ENCODE measurements at places on chromosomes 7 and 10.

DNA sequence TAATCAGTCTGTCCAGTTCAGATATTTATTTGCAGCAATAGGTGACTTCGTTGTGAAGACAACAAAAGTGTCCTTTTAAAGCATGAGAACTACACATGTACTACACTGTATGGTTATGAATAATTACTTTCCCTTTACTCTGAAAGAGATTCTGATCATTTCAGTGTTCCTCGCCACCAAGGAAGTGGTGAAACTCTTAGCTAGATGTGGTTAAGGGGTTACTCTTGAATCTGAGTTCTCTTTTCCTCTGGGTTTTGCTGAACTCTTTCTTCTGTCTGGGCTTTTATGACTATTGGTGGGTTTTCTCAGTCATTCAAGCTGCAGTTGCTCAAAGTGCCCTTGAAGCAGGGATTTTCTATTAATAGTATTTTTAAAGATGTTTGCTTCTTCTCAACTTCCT, 127.9 kb upstream of the SEM1 start:
- no peak for DNase-seq

DNA sequence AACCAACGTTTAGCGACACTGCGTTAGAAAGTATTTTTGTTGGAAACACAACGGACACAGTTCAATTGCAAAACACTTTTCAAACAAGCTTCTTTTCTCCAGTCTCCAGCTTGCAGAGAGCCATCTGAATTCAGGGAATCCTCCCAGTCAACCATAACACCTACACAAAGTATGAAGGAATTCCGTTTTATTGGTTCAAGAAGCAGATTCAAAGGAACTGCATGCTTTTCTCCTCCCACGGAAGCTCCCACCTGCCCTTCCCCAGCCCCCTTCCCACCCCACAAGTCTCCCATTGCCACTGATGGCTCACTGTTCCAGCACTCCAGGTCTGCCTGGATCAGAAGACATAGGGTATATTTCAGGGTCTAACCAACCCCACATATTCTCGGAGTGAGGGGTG, 190.6 kb upstream of the TCF7L2 start:
- no peak for DNase-seq

- no peak for DNase-seq
Measured at GRCh38 chr7:134210227-134210626, 83.1 kb downstream of the LRGUK start.

DNA sequence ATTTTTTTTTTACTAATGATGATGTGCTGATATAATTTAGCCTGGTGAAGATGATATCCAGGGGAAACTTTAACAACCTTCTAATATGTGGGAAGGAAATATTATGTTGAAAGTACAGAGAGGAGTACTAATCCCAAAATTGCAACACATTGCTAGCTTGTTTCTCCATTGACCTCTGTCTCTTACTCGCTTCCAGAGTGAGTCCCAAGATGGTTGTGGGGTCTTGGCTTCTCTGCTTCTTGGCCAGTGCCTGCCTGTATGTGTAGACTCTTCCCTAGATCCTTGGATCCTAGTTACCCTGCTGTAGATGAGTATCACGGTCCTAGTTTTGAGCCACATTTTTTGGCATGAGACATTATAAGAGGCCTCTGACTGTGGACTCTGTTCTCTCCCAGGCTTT, 17.5 kb downstream of the BMPER start:
- no peak for DNase-seq

DNA sequence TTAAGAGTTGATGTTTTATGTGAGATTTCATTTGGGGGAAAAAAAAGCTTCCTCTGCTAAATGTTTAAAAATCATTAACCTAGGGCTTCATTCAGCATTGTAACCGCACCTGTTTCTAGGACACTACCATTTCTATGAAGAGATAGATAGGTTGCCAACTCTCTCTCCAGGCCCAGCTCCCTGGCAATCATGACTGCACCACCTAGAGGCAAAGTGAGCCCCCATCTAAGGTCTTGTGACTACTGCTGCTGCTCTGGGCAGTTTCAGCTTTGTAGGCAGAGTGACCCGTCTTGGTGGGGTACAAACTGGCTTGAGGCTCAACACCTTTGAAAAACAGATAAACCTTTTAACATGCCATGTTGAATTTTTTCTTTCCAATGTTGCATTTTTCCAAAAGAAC, 27.3 kb upstream of the MRC1 start:
- no peak for DNase-seq

Measured in fibroblast of skin of left quadriceps (primary cell).